ENCODE measurements at places on chromosomes 5 and 9.

DNA sequence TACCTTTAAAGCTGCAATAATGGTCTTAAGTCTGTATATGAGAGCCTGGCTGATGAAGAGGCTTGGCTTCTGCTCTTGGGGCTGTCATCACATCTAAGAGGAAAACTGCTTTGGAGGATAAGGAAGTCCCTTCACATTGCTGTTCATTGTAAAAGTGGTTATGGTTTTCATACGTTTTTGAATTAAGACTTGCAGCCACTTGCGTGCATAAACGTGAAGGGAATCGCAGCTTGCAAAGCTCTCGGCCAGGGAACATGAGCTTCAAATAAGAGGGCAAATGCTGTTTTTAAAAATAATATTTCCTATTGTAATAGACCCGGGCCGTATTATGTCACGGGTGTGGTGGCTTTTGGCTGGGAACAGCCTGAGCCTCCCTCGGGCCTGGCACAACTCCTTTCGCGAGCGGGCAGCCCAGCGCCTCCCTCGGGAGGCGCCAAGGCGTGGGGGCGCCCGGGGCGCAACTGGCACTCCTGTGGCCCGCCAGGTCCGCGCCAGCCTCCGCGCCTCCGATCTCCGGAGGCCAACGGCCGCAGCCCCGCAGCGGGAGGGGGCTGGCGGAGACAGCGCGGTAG is 538 bp upstream of the ARHGEF28 start:
- DNase-seq: no peak

DNA sequence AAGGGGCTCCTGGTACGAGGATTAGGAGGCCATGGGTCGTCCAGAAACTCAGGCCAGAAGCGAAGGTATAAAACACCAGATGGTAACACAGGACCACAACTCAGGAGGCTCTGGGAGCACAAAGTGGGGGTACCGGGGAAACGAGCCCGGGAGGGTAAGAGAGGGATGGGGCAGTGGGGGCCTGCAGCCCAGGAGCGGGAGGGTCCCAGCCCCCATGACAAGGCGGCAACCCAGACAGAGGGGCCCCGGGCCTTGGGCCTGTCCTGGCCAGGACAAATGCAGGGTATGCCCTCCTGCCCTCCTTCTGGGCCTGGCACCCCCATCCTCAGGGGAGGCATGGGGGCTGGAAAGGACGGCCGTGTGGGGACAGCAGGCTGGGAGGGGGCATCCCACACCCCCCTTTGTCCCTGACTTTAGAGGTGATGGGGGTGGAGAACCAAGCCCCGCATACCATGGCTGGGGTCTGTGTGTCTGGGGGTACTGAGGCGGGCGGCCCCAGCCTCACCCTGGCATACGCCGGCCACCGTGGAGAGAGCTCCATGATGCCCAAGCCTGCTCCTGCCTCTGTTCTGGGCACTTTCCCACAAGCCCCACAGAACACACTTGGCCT is 47.0 kb upstream of the EXOC3 start:
- no peak for DNase-seq

GRCh38 chr9:68567565-68567964 is 26.9 kb upstream of the TMEM252 start:
- no peak for DNase-seq

DNA sequence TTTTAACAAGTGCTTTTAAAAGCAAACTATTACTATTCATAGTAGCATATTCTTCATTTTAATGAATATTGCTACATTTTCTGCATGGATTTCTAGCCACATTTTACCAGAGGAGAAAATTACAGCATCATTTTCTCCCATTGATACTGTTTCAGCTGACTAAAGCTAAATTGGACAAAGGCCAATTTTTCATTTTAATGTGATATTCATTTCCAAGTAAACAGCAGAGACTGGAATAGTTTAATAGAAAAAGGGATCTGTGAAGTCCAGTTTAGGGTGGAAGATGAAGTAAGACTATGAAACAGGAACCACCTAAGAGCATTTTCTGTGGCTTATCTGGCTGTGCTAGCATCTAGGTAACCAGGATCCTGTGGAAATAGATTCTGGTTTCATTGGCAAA is 128.1 kb downstream of the GIN1 start:
- no peak for DNase-seq

GRCh38 chr9:134632329-134632728 is 9.3 kb upstream of the COL5A1 start:
- no peak for DNase-seq

GRCh38 chr5:102958481-102959011 is 161.4 kb downstream of the GIN1 start:
- DNase-seq: no peak

- no peak for DNase-seq
Observed at GRCh38 chr9:34139477-34140146, 13.1 kb upstream of the DCAF12 start.

DNA sequence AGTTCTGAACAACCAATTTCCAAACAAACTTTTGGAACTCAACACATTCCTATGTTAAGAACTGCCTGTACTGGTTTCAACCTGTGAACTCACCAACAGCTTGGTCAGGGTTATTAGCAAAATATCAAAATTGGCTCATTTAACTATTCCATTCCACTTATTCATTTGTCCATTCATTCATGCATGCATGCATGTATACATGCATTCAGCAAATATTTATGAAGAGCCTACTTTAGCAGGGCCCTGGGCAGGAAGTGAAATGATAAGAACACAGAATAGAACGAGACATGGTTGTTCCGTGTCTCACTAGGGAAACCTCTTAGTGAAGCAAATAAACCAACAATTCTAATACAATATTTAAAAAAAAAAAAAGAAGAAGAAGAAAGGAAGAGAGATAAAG is 107.4 kb downstream of the GLIS3 start:
- DNase-seq: no peak

GRCh38 chr5:163458778-163459385 is 1.0 kb downstream of the NUDCD2 start:
- DNase-seq: no peak

- no peak for DNase-seq
Observed at GRCh38 chr5:72210888-72211678, 103.8 kb downstream of the MAP1B start.

DNA sequence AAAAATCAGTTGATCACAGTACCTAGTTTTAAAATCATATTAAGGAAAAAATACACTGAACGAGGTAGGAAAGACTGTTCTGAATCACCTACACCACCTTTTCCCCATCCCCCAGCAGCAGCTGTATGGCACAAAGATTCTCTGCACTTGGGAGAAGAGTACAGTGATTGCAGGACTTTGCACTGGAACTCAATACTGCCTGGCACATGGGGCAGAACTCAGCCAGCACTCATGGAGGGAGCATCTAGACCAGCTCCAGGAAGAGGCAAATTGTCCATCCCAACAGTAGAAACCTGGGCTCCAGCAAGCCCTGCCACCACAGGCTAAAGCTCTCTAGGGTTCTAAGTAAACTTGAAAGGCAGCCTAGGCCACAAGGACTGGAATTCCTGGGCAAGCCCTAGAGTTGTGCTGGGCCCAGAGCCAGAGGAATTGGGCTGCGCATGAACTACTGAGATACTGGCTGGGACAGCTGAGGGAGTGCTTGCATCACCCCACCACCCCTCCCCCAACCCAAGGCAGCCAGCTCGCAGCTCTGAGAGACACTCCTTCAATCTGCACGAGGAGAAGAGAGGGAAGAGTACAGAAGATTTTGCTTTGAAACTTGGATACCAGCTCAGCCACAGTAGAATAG is 654.4 kb upstream of the CDH6 start:
- no peak for DNase-seq

DNA sequence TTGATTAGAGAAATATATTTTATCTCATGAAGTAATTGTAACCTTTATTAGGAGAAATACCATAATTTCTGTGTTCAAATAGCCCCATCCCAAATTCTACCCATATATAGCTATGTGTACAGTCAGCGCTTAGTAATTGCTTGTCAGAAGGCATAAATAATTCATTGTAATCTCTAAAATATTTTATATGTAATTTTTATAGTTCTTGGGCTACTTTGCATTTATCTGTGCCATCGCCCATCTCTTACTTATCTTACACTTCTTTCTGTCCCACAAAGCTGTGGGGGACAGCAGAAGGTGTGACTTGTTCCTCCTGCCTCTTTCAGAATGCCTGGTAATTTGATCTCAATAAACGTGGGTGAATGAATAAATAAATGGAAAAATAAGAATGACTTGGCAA is 5.5 kb downstream of the ADAMTSL1 start:
- no peak for DNase-seq

DNA sequence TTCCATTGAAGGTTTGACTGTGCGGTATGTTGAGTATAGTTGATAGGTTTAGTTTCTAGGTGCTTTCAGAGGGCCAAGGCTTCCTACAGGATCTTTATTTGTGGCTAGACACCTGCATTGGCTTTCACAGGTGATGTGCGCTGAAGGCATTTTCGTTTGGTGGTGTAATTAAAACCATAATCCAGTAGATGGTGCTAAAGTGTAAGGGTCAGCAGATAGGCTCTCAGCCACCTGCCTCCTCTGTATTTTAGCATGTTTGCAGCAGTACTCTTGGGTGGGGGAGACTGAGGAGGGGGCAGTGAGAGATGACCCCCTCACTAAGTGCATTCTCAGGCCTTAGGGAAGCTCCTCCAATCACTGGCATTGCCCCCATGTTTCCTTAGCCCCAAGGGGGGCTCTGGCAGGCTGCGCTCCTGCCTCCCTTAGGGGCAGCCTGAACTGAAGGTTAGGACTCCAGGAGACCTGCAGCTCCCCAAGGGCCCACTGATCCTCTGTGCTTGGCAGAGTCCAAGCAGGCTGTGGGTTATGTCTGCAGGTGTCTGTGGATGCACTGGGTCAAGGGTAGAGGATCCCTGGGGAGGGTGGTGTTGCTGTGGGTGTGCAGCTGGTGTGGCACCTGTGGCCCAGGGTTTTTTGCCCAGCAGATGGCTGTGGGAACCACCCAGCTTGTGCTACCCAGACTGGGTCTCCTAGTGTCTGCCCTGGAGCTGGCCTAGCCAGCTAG is 23.4 kb downstream of the CDK20 start:
- DNase-seq: no peak

DNA sequence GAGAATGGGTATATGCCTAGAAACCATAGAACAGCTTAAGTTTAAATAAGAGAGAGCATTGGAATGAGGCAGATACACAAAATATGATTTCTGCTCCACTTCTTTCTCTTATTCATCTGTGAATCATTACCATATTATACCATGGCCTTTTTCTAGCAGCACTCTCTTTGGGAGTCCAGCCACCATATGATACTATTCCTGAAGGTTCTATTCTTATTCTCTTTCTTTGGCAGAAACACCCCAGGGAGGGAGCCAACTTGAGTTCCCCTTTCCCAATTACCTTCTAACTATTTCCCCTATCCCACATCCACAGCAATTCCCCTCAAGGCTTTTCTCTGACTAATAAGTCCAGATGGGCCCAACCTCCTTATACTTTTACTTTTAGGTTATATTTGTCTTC is 55.9 kb downstream of the NDUFAF2 start:
- DNase-seq: no peak

DNA sequence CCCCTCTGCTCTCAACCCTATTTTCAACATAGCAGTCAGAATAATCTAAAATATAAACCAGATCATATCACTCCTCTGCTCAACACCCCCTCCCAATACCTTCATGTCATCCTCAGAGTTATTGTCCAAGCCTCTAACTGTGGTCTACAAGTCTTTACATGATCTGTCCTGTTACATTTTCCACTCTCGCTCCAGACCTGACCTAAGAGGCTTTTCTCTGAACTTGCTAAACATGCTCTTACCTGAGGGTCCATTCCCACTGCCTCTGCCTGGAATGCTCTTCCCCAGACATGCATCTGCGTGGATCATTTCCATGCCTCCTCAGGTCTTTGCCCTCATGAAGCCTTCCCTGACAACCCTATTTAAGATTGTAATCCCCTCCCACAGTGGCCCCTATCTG is 12.0 kb downstream of the NIPSNAP3B start:
- no peak for DNase-seq

- DNase-seq: no peak
Observed at GRCh38 chr9:78005231-78006002, 26.2 kb downstream of the GNAQ start.

DNA sequence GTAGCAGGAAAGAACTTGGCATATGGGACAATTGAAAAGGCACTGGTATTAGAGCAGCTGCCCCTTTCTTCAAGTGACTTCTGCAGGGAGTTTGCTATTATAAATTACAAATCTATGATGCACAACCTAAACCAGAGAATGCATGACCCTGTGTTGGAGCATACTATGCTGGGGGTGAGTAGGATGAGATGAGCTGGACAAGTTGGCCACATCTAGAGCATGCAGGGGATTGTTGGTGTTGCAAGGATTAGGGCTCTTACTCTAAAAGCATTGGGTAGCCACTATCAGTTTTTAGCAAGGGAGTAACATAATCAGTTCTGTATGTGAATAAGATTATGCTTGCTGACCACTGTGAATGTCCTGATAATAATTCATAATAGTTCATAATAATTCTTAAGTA is 186.7 kb downstream of the KIAA0825 start:
- no peak for DNase-seq

- DNase-seq: no peak
Observed at GRCh38 chr9:19769213-19769612, 19.6 kb downstream of the SLC24A2 start.

GRCh38 chr5:1042626-1043025 is 34.0 kb downstream of the NKD2 start:
- no peak for DNase-seq

DNA sequence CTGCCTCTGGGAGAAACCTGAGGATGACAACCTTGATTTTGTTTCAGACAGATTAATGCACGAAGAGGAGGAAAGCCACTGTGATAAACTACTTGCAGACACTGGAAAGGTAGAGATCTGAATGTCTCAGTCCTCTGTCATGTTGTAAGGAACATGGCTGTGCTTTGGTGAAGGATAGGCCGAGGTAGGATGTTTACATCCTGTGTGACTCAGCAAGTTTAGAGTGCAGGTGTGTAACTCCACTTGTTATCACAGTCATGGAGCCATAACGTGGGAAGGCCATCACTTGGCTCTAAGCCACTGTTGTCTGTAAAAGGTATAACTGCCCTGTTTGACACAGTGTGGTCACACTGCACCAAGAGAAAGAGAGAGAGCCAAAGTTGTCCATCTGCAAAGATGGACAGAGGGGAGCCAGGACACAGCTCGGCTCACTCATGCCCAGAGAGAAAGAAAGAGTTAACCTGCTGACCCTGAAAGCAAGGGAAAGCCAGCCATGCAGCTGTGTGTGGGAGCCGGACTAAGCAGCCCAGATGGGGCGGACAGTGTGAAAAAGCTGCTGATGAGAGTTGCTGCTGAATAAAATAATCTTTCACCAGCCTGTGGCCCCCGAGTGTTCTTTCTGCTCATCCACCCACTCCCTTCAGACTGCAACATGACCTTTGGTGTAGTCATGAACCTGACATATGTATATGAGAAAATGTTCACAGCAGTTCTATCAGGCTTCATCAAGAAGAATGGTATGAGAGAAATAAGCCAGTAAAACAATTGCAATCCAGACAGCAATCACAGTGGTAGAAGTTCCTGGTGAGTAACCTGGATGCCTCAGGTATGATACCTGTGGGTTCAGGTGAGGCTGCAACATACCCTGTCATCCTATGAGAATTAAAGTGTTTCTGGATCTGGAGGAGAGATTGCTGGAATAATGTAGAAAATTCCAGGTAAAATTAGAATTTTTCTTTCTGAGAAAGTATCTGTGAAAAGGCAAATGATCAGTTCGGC is 115.9 kb downstream of the TARS1 start:
- no peak for DNase-seq

Measured in omental fat pad (tissue), 4 donors.